GF-D8 (cell line): ENCODE measurements at places on chromosomes 13 and 19.

GRCh38 chr19:29724746-29725145, 9.7 kb upstream of the C19orf12 start:
- DNase-seq, result no peak

DNA sequence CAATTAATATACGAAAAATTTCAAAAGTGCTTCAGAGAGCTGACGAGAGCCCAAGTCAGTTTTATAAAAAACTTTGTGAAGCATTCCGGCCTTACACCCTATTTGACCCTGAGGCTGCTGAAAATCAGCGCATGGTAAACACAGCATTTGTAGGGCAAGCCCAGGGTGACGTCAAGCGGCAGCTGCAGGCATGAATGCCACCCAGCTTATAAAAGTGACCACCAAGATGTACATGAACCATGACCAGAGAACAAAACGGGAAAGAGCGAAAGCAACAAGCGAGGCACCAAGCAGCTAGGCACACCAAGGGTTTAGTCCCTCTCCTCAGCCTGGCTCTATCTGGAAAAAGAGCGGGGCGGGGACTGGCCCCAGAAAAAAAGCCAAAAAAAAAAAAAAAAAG, 6.0 kb downstream of the SIGLEC11 start:
- no peak for DNase-seq

DNA sequence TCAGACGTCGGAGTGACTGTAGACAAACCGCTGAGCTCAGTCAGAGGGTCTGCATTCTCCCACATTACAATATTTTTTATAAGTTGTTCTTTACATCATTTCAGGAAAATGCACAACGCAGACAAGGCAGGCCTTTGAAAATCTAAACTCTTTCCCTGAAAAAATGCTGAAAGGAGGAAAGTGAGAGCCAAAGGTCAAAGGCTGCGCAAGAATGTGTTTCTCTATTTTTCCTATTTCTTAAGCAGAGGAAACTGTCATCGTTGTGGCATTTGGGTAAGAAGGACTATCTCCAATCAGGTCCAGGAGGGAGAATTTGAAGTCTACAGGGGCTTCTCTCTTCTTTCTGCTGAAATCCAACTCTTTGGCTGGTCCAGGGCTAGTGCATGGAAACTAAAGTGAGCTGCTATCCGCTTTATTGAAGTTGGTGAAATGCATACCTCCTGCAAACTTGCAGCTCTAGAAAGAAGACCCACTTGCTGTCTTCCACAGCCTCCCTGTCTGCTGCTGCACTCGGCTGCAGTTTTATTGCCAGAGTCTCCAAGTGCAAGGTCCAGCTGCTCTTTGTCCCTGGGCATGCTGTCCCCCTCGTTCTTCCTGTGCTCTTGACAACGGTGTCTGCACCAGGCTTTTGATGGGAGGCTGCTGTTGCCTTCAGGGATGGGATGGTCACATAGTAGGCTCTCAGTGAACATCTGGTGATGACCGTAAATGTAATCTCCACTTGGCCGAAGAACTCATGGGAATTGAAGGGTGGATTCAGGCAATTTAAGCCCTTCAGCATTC, 31.2 kb downstream of the ZNF536 start:
- no peak for DNase-seq

- no peak for DNase-seq
Measured at GRCh38 chr19:48926909-48927308, 6.6 kb upstream of the DHDH start.

- no peak for DNase-seq
Measured at GRCh38 chr13:63044589-63045313, 1629.1 kb upstream of the PCDH20 start.

DNA sequence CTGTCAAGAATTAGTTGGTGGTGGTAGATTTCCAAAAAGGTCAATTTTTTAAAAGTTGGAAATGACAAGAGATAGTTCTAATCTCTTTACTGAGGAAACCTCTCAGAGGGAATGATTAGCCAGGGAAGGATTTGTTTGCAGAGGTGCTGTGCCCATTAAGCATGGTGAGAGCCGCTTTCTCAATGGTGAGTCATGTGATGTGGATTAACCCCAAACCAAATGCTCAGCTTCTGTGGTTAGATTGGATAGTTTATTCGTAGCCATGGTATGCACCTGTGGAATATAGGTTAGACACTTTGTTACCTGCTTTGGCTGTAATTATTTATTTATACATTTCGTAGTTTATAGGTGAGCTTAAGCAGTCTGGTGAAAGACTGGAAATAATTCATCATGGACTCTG, 7.1 kb downstream of the HNRNPM start:
- no peak for DNase-seq

- no peak for DNase-seq
Measured at GRCh38 chr19:56423985-56424353, 19.8 kb downstream of the ZNF583 start.

DNA sequence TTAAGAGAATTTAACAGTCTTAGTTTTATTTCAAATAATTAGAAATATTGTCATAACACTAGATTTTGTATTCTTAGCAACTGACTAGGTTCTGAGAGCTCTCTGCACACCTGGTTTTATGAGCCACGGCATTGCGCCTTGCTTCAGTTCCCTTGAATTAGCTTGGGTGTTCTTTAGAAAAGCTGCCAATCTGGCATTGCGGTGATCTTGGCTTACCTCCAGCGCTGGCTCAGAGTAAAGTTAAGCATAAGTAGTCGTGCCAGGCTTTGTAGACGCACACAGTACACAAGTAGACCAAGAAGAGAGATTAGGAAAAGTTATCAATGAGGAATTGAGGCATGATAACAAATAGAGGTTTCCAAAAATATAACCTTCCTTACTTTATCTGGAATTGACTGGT, 45.7 kb downstream of the TPP2 start:
- DNase-seq, result no peak

DNA sequence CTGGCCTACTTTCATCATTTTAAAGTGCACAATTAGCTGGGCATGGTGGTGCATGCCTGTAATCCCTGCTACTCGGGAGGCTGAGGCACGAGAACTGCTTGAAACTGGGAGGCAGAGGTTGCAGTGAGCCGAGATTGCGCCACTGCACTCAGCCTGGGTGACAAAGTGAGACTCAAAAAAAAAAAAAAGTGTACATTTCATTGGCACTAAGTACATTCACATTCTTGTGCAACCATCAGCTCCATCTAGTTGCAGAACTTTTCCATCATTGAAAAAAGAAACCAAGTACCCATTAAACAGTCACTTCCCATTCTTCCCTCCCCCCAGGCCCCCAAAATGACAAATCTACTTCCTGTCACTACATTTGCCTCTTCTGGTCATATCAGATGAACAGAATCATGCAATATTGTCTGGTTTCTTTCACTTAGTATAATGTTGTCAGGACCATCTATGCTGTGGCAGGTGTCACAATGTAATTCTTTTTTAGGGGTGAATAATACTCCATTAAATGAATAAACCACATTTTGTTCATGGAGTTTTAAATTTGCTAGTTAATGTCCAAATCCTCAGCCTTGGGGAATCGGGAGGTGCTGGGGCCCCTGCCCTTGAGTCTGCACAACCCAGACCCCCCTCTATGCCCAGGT, 7.4 kb upstream of the SIGLEC11 start:
- peak; percentile 26 for DNase-seq

DNA sequence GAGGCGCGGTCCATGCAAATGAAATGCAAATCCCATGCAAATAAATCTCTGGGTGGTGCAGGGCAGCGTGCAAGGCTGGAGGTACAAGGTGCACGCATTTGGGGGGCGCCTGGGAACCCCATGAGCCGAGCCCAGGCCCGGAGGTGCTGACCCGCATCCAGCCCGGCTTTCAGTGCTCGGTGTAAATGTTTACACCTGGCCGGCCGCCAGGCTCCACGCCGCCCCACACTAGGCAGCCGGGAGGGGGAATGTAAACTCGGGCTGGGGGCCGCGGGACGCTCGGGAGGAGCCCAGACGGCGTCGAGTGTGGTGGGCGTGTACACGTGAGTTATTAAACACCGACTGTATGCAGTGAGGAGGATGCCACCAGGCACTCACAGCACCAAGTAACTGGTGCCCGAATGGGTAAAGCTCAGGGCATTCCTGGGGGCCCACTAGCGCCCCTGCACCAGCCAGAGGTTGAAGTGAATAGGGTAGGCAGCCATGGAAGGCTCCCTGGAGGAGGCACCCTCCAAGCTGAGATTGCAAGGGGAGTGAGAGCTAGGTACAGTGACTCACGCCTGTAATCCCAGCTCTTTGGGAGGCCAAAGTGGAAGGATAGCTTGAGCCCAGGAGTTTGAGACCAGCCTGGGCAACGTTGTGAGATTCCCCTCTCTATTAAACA, 17.2 kb downstream of the FUT6 start:
- no peak for DNase-seq

- DNase-seq, result no peak
Measured at GRCh38 chr13:70889163-70889562, 780.9 kb upstream of the KLHL1 start.

GRCh38 chr19:7729211-7729610, 2.7 kb downstream of the CLEC4G start:
- DNase-seq, result no peak

GRCh38 chr13:98475522-98475921, 101.4 kb downstream of the STK24 start:
- no peak for DNase-seq

DNA sequence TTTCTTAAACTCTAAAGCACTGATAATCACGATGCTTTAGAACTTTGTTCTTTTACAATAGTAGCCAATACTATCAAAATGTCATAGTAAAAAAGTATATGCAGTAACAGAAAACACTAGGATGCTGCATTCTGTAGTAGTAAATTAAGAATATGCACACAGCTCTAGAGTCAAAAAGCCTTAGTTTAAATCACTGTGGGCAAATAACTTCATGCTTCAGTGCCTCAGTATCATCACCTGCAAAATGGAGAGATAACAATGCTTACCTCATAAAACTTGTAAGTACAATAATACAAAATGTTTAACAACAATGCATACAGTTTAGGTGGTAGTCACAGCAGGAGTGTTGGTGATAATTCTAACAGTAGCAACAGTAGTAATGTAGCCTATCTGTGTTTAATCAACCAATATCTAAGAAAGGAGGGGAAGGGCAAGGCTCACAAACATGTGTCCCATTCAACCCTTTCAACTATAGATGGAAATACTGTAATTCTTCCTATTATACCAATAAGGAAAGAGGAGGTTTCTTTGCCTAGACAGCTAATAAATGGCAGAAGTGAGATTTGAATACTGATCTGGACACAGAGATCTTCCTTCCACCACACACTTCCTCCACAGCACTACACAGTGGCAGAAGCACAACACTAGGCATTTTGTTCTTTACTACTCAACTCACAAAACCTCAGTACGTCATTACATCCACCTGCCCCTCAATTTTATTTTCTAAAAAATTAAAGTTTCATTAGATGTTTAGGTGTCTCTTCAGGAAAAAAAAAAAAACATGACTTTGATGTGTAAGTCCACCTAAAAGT, 4.6 kb downstream of the RBM26 start:
- peak; percentile 27 for DNase-seq

- DNase-seq, result no peak
Measured at GRCh38 chr19:19319732-19320360, 463 bp downstream of the SUGP1 start.

GRCh38 chr19:32677657-32678056, 2.0 kb downstream of the RGS9BP start:
- no peak for DNase-seq

DNA sequence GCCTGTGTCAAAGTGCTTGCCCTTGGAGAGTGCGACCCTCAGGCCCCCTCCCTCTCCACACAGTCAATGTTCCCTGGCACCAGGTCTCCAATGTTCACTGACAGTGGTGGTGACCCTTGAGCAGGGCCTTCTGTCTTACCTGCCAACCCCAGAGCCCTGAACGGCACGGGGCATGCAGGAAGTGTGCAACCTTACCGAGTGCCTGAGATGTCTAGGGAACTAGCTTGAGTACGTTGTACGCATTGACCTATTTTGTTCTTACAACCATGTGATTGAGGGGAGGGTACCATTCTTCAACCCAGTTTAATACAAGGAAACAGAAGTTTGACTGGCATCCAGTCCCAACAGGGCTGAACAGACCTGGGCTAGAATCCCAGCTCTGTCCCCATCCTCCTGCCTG, 13.2 kb downstream of the MAG start:
- DNase-seq, result no peak

- no peak for DNase-seq
Measured at GRCh38 chr13:110578363-110578762, 16.8 kb upstream of the RAB20 start.

- no peak for DNase-seq
Measured at GRCh38 chr13:81207231-81207630, 866.3 kb upstream of the SPRY2 start.
